GM12878 (cell line): ENCODE measurements at places on chromosomes 7 and 10. TPM values are rescaled to one million over a fixed set of nuclear protein-coding genes. Genes with fewer than 3 reads are reported as not detected.

The FOXI2 gene
- polyA plus RNA-seq = not detected in 2 replicates

DNA sequence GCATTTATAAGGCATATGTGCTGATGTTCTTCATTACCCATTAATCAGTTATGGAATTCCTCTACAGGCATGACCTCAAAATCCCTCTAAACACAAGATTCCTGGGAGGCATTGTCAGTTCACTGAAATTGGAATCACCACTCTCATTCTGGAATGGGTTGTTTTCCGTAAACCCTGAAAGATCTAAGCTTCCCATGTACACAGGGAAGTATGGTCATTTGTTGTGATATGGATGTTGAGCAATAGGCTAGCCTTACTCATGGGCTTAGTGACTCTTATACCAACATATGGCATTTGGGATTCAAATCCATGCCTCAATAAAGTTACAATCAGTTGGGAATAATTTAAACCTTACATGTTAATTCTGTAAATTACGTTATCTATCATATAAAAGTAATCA lies 258.0 kb downstream of the XPNPEP1 start:
- no peak for DNase-seq
- no peaks in the 10 kb centered on the region for H3K27me3 ChIP-seq
- H3K27ac ChIP-seq = no peak overlapping the region

- H3K4me1 ChIP-seq = no peaks in the 10 kb centered on the region
- no peak overlapping the region for H3K4me3 ChIP-seq
- peak; percentile 26 for DNase-seq
- no peaks in the 10 kb centered on the region for H3K27me3 ChIP-seq
Measured at GRCh38 chr10:60816628-60817397, 38.5 kb downstream of the CDK1 start.

The ANKRD2 gene
- not detected in 2 replicates for polyA plus RNA-seq

DNA sequence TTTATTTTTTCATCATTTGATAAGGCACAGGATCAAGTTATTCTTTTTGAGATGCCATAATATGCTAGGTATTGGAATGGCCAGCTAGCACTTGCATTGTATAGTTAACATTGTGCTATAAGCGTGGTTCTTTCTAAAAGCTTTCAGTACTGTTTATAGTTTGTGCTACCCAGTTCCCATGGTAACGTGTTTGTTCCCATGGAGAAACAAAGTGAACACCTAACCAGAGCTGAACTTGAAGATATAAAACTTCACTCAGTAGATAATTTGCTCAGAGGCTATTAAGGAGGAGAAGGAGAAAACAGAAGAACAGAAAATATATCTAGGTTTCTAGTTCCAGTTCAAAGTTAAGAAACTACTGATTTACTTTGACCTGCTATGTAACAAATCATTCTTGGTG lies 23.6 kb upstream of the ITGB8 start:
- no peak overlapping the region; the same call in 1 of the 2 replicates for H3K27ac ChIP-seq
- H3K27me3 ChIP-seq = no peaks in the 10 kb centered on the region
- H3K36me3 ChIP-seq = no peaks in the 10 kb centered on the region
- DNase-seq = peak; percentile 73
- H3K4me1 ChIP-seq = peaks cover 4% of the 10 kb centered on the region; the same call in 1 of the 2 replicates
- no peak overlapping the region for H3K4me3 ChIP-seq

The TMEM273 gene
- 10.3 and 14.9 TPM in 2 replicates for polyA plus RNA-seq

GRCh38 chr10:109200646-109201045 lies 722.7 kb downstream of the XPNPEP1 start:
- DNase-seq = no peak
- H3K4me3 ChIP-seq = no peak overlapping the region
- no peaks in the 10 kb centered on the region for H3K4me1 ChIP-seq

DNA sequence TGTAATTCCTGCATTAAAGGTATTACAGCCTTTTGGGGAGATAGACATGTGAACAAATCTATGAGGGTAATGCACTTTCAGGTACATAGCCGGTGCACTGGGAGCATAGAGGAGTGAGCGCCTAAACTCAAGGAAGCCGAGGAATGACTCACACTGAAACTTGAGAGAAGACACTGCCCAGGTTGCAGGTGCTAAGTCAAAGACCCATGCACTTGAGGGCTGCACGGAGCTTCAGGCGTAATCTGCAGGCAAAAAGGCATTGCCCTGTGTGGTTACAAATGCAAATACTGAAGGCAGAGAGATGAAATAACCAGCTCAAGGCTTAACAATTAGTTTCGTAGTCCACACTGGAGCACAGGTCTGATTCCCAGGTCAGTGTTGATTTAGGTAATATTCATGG lies 51.0 kb upstream of the OSBPL3 start:
- DNase-seq = peak; percentile 61
- H3K27ac ChIP-seq = no peak overlapping the region
- H3K4me3 ChIP-seq = no peak overlapping the region
- no peaks in the 10 kb centered on the region for H3K27me3 ChIP-seq
- H3K4me1 ChIP-seq = peaks cover 19% of the 10 kb centered on the region
- no peaks in the 10 kb centered on the region for H3K36me3 ChIP-seq

The GBX1 gene
- polyA plus RNA-seq = not detected in 2 replicates

- no peak overlapping the region for H3K4me3 ChIP-seq
- no peak for DNase-seq
- peaks cover 12% of the 10 kb centered on the region for H3K4me1 ChIP-seq
- no peaks in the 10 kb centered on the region for H3K27me3 ChIP-seq
- peak overlapping the region; percentile 45; the same call in 1 of the 2 replicates for H3K27ac ChIP-seq
Measured at GRCh38 chr10:35219891-35220890, 93.5 kb downstream of the CREM start.

GRCh38 chr7:99478464-99479440 lies 6.1 kb downstream of the ZNF789 start:
- no peaks in the 10 kb centered on the region for H3K27me3 ChIP-seq
- DNase-seq = no peak
- H3K4me3 ChIP-seq = no peak overlapping the region
- peaks cover 6% of the 10 kb centered on the region for H3K4me1 ChIP-seq

- peaks cover 16% of the 10 kb centered on the region for H3K36me3 ChIP-seq
- no peak for DNase-seq
- peaks cover 20% of the 10 kb centered on the region for H3K4me1 ChIP-seq
- no peaks in the 10 kb centered on the region for H3K27me3 ChIP-seq
- no peak overlapping the region for H3K4me3 ChIP-seq
Measured at GRCh38 chr7:66771795-66772194, 31.3 kb downstream of the RABGEF1 start.

DNA sequence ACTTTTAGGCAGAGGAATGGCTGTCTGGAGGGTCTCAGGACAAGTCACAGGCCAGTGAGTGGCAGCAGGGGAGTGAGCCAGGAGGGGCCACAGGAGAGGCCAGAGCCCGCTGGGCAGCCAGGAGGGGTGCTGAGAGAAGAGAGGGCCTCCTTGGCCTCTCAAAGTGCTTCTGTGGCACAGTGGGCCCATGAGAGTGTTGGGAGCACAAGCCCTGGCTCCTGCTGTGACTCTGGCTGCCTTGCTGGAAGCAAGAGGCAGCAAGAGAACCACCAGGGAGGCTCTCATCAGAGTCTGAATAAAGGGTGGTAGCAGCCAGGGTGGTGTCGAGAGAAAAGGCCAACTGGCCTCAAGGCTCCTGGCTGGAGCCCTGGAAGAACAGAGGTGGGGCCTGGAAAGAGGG lies 91.1 kb downstream of the VOPP1 start:
- DNase-seq = no peak
- no peak overlapping the region for H3K4me3 ChIP-seq
- peak overlapping the region; percentile 1; the same call in 1 of the 2 replicates for H3K27ac ChIP-seq
- H3K36me3 ChIP-seq = peaks cover 17% of the 10 kb centered on the region; the same call in 1 of the 2 replicates
- H3K27me3 ChIP-seq = no peaks in the 10 kb centered on the region

DNA sequence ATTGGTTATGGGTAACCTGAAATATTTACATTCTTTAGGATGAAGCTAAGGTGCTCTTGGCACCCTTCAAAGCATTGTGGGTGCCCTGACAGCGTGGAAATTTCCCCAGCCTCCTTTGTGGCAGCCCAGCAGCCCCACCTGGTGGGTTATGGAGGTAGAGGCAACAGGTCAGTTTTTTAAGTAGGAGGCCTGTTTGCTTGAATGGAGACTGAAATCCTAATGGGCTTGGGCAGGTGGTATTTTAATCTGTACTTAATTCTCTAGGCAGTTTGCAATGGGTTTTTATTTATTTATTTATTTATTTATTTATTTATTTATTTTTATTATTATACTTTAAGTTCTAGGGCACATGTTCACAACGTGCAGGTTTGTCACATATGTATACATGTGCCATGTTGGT lies 139.4 kb downstream of the EPC1 start:
- H3K36me3 ChIP-seq = no peaks in the 10 kb centered on the region
- DNase-seq = no peak
- no peak overlapping the region for H3K4me3 ChIP-seq
- H3K27me3 ChIP-seq = no peaks in the 10 kb centered on the region
- H3K27ac ChIP-seq = no peak overlapping the region

DNA sequence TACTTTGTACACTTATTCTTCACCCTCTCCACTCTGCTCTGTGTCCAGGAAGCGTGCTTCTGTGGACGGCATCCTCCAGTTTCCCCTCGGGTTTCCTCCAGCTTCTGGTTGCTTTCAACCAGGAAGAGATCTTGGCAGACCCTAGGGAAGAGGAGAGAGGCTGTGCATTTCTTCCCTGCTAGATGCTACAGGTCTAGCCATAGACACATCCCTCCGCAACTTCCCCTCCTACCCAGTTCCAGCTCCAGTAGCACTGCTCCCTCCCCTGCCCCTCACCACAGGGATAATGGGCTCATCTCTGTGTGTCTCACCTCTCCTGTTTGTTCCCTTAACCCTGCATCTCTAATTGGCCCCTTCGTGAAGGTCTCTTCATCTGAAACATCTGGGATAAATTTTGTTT lies 16.3 kb downstream of the TLL2 start:
- no peaks in the 10 kb centered on the region for H3K4me1 ChIP-seq
- no peaks in the 10 kb centered on the region for H3K27me3 ChIP-seq
- no peak for DNase-seq
- H3K27ac ChIP-seq = no peak overlapping the region
- H3K36me3 ChIP-seq = no peaks in the 10 kb centered on the region

The FFAR4 gene
- polyA plus RNA-seq = not detected in 2 replicates

DNA sequence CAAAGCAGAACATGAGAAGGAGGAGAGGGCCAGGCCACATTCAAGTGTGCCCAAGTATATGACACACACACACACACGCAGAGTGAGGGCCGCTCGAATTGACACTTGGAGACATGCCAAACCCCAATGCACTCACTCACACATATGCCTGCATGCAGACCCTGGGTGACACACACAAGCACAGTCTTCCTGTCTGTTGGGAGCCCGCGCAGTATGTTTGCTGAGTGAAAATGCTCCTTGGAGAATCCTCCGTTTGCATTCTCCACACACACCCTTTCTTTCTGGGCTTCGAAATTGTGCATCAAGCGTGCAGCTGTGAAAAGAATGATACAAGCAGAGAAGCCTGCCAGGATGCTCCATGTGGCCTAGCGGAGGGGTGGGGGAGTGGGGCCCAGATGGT lies 120.9 kb downstream of the PLXNA4 start:
- no peaks in the 10 kb centered on the region for H3K4me1 ChIP-seq
- no peak overlapping the region for H3K4me3 ChIP-seq
- no peak for DNase-seq
- no peaks in the 10 kb centered on the region for H3K36me3 ChIP-seq
- H3K27me3 ChIP-seq = peaks cover 3% of the 10 kb centered on the region; the same call in 1 of the 2 replicates
- H3K27ac ChIP-seq = no peak overlapping the region

DNA sequence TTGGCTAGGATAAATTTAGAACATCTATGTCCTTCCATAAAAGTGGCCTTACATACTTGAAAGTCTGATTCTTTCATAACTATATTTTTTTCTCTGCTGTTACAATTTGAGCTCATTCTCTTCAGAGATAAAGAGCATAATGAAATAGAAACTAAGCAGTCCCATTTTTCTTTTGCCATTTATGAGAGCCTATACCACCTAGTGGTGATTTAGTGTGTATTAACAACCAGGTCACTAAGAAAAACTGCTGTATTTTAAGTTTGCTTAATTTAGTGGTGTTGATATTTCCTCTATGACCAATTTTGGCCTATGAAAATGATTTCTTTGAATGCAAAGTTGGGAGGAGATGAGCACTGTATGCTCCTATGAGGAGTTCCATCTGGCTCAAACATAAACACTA lies 88.7 kb upstream of the ZWINT start:
- H3K4me3 ChIP-seq = no peak overlapping the region
- DNase-seq = no peak
- H3K27ac ChIP-seq = no peak overlapping the region
- no peaks in the 10 kb centered on the region for H3K27me3 ChIP-seq
